CD4-positive, alpha-beta memory T cell (primary cell): ENCODE measurements at places on chromosomes 5 and 9.

GRCh38 chr5:176863041-176863764 is 35.9 kb downstream of the HK3 start:
- no peak for DNase-seq

DNA sequence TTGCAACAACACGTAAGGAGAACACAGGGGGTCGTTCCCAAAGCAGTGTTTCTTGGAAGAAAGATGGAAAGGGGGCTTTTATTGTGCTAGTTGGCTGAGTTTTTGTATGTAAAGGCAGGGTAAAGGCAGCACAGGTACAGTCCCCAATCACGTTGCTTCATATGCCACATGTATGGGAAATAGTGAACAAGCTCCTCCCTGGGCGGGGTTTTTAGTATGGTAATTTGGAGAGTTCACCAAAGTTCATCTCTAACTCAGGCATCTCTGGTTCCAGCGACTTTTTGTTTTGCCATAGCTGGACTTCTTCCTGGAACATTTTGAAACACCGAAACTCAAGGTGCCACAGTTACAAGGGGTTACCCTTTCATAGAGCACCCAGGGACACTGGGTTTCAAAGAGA is 133.9 kb downstream of the CAAP1 start:
- no peak for DNase-seq

GRCh38 chr5:43648499-43649124 is 45.6 kb downstream of the NNT start:
- no peak for DNase-seq

GRCh38 chr5:76292620-76293322 is 110.3 kb upstream of the IQGAP2 start:
- DNase-seq, result no peak

GRCh38 chr5:66338828-66339227 is 194.7 kb downstream of the SREK1 start:
- no peak for DNase-seq

GRCh38 chr5:25554077-25554476 is 909.3 kb upstream of the CDH10 start:
- DNase-seq, result no peak

GRCh38 chr9:109311286-109311685 is 9.6 kb downstream of the EPB41L4B start:
- no peak for DNase-seq

- DNase-seq, result no peak
Observed at GRCh38 chr5:132498152-132498551, 7.6 kb upstream of the IRF1 start.
